Left hindlimb (tissue), 1 donor: ENCODE measurements at places on chromosomes 2 and 18.

DNA sequence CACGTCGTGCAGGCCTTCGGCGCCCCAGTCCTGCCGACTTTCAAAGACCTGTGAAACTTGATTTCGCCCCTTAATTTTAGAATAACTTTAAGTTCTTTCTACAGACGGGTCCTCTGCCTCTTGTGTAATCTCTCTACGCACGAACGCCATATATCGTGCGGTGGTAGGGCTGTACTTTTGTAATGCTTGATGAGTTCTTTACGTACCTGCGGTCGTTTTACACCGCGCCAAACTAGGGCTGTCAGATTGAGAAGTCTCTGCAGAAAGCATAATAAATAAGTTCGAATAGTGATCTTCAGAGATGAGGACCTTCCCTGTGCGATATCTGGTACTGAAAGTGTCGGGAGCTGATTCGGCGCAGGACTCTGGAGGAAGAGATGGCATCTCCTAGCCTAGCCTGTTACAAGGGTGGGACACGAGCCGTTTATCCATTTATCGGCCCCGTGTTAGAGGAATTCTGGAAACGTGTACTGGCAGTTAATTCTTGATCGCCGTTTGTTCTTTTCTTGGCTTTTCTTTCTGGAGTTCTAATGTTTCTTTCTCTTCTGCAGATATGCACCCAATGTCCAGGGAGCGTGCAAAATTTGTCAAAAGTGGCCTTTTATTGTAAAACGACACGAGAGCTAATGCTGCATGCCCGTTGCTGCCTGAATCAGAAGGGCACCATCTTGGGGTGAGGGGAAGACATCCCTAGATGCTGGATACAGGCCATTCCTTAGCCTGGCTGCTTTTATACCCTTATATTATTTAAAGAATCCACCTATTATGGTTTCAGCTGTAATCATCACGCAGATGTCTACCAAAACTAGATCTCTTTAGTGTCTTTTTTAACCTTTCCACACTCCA is 781 bp upstream of the SLC5A6 start:
- no peak for DNase-seq

DNA sequence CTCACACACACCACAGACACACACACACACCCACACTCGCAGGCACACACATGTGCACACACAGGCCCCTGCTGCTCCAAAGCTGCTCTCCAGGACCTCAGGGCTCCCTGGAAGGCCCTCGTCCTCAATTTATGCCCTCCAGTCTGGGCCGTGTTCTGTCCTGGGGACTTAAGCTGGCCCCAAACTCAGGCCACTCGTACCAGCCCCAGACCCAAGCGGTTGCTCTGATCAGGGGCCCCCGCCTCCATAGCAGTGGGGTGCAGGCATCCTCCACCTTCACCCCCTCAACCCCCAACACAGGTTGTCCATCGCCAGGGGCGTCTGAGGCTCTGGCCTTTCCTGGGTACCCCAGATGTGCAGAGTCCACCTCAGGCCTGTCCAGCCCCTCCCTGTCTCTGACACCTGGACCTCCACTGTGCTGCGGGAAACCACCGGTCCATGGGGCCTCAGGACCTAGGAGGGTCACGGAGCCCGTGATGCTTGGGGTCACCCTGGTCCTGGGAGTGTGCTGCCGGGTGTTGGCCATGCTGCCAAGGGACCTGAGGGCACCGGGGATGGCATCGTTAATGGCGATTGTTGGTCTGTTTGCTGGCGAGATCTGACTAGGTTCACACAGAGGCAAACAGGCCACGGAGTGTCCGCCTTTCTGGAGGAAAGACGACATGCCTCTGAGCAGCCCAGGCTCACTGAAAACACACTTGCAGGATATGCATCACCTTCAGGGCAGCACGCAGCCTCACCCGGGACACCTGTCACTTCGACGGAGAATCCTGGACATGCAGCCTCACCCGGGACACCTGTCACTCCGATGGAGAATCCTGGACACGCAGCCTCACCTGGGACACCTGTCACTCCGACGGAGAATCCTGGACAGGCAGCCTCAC is 155.6 kb downstream of the NDUFA10 start:
- no peak for DNase-seq

- no peak for DNase-seq
These were observed 8.8 kb downstream of the NFATC1 start for GRCh38 chr18:79404567-79404910.

- no peak for DNase-seq
These were observed 466.7 kb upstream of the FSHR start for GRCh38 chr2:49621016-49621415.

- no peak for DNase-seq
These were observed 268.3 kb downstream of the KLHL29 start for GRCh38 chr2:23653326-23653725.

DNA sequence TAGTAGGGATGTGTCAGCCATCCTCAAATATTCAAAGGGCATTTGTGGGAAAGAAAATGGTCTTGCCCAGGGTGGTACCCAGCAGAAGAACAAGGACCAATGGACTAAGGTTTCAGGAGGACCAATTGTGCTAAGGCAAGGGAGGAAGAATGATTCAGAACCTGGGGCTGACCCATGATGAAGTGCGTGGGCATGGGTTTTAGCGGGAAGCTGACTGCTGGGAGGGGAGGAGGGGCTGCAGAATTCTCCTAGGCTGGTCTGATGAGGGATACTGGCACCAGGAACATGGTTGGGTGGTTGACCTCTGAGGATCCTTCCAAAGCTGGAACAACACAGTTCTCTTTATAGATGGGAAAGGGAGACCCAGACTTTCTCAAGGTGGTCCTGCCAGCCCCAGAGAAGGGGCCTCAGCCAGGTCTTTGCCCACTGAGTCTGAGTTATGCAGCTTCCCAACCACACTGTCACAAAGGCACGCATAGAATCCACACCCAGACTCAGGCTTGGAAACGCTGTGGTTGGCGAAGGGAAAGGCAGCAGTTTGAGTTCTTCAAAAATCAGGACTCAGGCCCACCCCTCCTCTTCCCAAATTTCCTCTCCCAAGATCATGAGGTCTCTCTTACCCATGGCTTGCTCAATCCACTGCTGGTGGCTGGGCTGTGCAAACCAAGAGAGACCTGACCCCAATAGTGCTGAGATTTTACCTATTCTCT is 37.3 kb downstream of the MARCO start:
- no peak for DNase-seq

- no peak for DNase-seq
These were observed 1611.1 kb upstream of the ZEB2 start for GRCh38 chr2:146131048-146131447.

- DNase-seq: no peak
These were observed 44.8 kb downstream of the POLE4 start for GRCh38 chr2:75003276-75003675.

DNA sequence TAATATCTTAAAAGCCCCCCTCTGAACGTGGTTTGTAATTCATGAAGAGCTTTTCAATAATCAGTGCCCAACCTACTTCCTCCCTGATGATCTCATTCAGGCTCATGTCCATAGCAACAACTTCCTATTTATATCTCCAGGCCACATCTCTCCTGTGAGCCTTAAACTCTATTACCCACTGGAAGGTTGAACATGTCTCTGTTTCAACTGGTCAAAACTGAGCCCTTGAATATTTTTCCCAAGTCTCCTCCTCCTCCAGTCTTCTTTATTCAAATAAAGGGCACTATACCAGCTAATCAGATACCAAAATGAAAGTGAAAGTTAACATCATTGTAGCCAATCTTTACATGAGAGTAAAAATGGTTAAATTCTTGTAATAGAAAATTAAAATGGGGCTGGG is 63.7 kb upstream of the ITGA4 start:
- DNase-seq: no peak

DNA sequence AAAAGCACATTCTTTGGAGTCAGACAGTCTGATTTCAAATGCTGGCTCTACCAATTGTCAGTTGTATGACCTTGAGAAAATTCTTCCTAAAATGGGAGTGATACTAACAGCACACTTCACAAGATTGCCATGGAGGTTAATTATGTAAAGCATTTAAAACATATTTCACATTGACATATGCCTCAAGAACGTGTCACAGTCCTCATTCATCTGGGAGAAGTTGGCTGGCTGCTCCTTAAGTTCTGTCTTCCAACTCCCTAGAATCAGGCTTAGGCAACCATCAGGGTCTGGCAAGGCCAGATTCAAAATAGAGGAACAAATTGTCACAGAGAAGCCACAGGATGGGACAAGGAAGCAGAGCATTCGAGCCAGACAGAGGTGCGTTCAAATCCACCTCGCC is 228.0 kb upstream of the RND3 start:
- DNase-seq: no peak

DNA sequence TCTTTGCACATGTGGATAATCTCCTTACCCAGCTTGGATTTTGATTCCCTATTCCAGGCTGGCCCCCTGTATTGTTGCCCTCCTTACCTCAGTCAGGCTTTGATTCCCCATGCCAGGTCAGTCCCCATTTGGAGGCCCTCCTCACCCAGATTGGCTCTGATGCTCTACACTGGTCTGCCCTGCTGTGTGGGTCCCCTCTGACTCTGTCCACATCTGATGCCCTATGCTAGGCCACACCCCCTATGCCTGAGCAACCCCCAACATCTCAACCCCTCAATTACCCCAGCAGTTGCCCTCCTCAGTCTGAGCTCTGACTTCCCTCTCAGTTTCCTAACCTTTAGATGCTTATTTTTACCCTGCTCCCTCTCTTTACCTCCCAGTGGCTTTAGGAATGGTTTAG is 89.4 kb downstream of the UBR3 start:
- DNase-seq: no peak

DNA sequence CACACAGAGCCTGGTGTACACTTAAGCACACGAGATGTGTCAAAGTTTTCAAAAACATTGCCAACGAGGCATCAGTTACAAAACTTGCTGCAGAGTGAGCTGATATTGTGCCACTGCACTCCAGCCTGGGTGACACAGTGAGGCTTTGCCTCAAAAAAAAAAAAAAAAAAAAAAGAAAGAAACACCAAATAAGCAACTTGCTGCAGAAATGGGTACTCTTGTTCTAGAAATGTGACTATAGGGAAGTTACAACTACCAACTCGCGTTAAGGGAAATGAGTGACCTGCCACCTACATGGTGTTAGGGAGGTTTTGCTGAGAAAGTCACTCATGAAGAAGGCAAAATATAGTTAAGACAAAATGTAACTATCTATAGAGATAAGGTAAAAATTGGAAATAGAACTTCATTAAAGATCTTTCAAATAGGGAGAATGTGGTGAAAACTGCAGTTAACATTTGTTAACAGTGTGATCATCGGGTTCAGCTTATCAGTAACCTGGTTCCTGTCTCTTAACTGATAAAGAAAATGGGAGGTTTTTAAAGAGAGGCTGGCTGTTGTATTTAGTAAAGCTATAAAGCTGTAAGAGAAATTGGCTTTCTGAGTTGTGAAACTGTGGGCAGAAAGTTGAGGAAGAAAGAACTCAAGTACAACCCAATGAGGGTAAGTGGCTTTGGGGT is at the start of gene IL1RL1:
Gene IL1RL1 (plus strand): TSS at position 600 of the 677 bp plus-strand sequence. CDS start 26,702 bp downstream, outside the sequence.
- no peak for DNase-seq
